ENCODE measurements at places on chromosomes 11 and 22.

- DNase-seq = no peak
These were observed 9.4 kb upstream of the PMM1 start for GRCh38 chr22:41598891-41599635.

GRCh38 chr11:44016546-44017442, 31.0 kb upstream of the ACCSL start:
- no peak for DNase-seq

GRCh38 chr11:131353766-131354165, 16.6 kb upstream of the NTM start:
- DNase-seq = no peak

DNA sequence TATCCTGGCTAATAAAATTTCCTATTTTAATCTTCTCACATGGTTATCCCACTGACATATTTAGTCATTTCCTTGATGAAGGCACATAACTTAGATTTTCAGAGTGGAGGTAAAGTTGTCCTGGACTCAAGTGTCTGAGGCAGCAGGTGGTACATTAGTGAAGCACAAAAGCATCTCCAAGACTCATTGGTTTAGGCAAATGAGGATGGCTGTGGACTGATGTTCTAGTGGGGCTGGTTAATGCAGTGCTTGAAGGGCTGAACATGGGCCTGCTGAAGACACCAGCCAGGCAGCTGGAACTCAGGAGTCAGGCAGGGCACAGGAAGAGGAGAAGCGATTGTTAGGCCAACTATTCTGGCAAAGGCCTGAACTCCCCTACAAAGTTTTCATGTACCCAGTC, 76.3 kb upstream of the SESN3 start:
- no peak for DNase-seq

DNA sequence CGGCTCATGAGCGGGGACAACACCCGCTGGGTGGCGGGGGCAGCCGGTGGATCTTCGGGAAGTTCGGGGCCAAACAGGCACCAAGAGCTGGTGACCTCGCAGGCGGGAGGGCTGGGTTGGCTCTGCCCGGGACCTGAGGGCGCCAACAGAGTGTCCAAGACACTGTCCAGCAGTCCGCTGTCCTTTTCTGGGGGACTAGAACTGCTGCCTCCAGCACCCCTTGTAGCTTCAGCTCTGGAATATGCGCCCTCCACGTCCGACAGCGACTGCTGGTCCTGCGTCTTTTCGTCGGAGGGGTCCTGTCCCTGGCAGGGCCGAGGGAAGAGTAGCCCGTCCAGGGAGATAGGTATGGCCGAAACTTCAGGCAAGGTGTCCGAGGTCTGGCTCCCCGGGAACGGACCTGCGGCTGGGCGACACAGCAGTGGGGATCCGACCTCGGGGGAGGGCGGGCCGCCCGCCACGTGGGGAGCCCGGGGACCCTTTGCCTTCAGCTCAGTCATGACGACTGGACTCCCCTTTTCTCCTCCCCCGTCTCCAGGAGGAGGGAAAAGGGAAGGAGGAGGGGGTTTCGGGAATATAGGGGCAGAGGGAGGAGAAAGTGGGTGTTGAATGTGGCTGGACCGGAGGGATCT, 926 bp downstream of the PGR start:
- DNase-seq = no peak

DNA sequence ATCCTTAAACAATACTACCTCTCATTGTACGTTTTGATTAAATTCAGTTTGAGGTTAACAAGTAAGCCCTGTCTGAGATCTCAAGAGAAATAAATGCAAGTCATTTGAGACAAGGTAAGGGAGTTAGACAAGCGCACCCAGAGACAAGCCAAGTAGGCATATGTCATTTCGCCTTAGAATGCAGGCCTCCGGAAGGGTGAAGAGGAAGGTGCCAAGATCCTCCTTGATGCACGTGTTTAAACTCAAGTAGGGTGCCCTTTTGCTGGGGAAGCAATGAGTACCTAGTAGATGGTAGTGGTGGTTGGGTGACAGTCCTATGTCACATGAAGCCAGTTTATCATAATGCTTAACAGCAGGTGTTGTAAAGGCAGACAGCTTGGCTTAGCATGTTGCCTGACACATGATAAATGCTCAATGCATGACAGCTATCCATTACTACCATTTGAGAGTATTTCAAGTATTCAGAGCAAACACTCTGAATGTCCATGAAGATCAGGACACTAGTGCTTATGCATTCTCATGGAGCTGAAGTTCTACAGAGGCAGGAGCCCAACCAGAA, 415.9 kb downstream of the TMEM135 start:
- DNase-seq = no peak

DNA sequence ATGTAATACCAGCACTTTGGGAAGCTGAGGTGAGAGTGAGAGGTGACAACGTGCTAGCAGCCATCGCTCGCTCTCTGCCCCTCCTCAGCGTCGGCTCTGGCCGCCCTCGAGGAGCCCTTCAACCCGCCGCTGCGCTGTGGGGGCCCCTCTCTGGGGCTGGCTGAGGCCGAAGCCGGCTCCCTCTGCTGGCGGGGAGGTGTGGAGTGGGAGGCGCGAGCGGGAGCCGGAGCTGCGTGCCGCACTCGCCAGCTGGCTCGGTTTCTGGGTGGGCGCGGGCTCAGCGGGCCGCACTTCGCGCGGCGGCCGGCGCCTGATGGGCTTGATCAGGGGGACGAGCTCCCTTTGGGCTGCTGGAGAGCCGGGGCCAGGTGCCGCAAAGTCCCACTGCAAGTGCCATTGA, 98.9 kb upstream of the UBASH3B start:
- DNase-seq = peak; percentile 48

DNA sequence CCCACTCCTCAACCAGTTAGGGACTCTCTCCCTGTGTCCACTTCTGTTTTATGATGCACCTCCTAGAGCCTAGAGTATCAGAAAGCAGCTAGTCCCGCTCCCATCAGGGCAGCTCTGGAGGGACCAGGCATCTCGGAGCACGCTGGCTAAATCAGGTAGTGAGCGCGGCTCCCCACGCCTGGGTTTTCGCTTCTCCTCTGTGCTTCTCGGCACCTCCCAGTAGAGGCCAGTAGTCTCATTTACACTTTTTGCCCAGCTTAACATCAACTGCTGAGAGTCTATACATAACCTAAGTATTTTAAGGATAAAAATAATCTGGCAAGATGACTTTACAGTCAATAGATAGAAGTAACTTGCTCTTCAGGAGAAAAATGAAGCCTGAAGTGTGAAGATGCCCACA, 473.8 kb downstream of the OPCML start:
- DNase-seq = no peak

DNA sequence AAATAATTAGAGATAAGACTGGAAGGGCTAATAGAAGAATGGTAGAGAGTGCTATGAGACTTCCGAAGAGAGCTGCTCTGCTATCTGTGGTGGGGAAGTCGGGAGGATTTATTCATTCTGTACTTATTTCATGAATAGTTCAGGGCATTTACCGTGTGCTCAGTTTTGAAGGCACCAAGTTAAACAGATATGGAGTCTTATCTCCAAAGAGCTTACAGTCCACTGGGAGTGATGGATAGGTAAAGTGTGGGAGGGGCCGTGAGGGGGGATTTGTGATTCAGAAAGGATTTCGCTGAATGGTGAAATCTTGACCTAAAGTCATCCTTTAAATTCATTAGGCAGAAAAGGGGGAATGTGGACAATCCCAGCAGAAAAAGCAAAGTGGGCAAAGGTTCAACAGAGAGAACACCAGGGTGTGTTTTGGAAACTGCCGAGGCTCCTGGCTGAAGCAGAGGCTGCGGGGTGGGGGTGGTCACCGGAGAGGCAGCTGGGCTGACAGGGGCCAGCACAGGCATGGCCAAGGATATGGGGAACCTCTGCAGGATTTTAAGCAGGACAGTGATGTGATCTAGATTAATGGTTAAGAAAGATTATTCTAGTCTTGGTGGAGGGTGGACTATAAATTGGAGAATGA, 91.2 kb downstream of the UBASH3B start:
- DNase-seq = no peak

GRCh38 chr11:35257281-35257680, 118.3 kb downstream of the CD44 start:
- DNase-seq = no peak

DNA sequence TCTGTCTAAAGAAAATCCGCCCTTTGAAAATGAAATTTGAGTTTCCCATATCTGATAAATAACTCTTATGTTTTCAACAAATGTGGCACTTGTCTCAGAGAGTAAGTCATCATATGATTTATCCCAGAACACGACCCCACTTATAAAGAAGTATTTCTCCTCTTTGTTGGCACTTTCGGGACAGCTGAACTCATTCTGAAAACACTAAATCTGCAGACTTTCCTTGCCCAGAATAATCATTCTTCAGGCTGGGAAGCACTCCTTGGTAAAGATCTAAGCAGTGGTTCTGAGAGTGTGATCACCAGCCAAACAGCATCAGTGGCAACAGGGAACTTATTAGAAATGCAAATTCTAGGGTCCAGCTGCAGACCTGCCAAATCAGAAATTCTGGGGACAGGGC, 532.2 kb upstream of the API5 start:
- DNase-seq = no peak

DNA sequence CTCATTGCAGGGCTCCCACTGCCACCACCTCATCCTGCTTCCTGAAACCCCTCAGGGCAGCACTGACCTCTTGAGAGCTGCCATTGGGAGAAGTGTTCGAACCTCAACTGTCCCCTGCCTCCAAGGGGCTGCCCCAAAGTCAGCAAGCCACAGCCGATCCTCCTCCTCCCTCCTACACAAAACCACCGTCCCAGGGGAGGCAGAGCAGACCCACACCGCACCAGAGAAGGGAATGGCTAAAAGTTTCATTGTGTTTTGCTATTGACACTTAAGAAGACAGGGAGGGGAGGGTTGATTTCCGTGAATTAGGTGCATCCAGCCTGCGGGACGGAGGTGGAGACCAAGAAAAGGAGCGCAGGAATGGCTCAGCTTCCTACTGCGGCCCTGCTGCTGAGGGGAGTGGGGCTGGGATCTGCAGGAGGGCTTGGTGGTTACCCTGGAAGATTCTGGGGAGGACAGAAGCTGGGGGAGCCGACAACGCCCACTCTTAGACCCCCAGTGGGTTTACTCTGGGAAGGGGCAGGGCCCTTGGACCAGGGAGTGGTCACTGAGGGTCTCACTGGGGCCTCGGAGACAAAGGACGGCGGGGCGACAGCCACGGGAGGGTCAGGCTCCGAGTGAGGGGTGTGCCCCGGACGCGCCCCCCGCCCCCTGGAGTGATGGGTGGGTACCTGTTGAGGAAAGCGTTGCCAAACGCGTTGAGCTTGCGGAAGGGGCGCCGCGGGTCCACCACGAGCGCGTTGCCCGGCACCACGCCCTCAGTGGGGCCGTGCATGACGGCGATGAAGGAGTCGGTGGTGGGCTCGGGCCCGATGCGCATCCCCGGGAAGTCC, 815 bp downstream of the EHD1 start:
- no peak for DNase-seq

DNA sequence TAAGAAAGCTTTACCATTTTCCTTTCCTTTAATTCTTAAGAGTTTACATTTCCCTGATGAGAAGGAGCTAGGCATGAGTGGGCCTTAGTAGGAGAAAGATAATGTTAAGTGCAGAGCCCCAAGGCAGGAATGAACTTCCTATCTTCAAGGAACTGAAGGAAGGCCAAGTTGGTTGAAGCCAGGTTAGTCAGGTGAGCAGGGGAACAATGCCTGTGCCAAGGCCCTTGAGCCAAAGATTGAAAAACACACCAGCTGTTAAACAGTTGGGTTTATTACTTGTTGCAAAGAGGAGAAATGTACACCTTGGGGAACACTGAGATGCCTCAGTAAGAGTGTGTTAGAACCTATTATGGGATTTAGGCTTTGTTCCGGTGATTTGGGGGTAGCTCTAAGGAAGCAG, 10.0 kb downstream of the CNTF start:
- DNase-seq = no peak

DNA sequence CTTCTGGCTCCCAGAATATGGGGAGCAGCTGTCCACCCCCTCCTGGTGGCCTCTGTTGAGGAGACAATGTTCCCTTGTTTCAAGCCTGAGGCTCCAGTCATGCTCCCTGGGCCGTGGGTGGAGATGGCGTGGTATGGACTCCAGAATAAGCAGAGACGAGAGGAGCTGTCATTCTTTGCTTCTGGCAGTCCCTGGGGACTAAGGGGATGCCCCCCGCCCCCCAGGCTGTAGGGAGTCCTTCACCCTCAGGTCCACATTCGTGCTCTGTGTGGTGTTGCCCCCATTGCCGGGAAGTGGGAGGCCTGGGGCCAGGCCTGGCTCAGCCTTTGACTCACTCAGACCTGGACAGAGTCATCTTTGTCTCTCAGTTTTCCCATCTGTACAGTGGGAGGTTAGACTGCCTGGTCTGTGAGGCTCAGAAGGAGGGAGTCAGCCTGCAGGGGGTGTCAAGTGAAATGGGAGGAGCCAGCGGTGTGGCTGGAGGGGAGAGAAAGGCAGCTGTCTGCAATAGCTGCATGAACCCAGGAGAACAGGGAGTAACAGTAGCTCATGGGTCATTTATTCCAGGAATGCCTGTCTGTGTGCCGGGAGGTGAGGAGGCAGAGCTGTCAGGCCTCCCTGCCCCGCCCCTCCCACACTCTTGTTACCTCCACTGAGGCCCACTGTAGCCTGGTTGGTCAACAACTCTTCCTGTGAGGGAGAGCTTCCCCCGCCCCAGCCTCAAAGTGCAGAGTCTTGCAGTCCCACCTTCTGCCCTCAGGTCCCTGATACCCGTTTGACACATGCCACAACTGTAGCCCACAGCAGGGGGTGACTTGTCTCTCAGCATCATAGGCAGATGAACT, 6.3 kb downstream of the ARHGEF17 start:
- DNase-seq = no peak

- DNase-seq = no peak
These were observed 12.2 kb downstream of the SHANK2 start for GRCh38 chr11:71240061-71240690.

GRCh38 chr11:113091481-113091780, 130.2 kb downstream of the NCAM1 start:
- no peak for DNase-seq

DNA sequence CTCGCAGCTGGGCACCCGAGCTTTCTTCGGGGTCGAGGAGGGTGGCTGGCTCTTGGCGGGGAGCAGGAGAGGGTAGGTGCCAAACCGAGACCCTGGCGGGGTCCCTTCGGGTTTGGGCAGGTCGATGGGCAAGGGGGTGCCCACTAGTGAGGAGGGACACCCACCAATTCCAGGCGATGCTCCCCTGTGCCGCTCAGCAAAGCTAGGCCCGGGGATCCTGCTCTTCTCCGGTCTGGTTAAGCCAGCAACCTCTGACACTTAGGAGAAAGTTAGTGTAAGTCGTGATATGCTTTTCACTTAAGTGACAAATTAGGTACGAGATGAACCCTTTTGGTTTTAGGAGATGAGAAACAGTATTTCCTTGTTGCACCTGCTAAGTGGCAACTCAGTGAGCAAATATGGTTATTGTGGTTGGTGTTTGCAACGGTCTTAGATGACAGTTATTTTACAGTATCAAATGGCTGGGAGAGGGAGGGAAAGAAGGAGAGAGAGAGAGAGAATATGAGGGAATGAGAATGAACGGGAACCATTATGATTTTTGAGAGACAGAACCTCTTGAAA, 565 bp downstream of the NUCB2 start:
- DNase-seq = peak; percentile 56

DNA sequence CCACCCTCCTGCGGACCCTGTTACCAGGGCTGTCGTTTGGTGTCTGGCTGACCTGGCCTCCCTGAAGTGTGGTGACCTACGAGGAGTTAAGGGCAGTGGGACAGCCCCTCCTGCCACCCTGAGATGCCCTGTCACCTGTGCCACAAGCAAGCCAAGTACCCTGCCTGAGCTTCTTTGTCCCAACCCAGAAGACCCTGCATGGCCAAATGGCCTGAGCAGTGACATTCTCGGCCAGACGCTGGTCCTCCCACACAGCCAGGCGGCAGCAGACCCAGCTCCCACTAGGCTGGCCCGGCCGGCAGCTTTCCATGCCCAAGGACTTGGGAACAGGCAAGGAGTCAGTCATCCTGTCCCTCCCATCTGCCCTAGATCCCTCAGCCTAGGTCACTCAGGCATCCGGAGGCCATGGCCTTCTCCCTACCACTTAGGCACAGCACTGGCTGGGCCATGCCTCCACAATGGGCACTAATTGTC, 7.6 kb downstream of the ARVCF start:
- no peak for DNase-seq
